Calu3 (cell line): ENCODE measurements at places on chromosomes 7 and 10. TPM values are rescaled to one million over a fixed set of nuclear protein-coding genes. Genes with fewer than 3 reads are reported as not detected.
A peak's percentile ranks its signal among the peaks of the same experiment; 100 is the strongest.

DNA sequence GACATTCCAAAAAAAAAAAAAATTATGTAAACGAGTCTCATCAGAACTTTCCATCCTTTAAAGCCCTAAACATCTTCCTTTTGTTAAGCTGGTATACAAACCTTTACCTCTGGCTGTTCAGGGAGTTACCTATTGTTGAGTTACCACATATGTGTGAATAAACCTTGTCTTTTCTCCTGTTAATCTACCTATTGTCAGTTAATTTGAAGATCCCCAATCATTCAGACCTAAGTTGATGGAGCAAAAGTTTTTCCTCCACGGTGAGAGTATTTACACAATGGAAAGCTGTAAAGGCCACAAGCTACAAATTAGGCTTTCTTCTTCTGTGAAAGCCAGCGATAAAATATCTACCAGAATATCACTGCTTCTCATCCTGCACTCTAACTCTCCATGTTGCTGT is 80.3 kb downstream of the SKAP2 start:
- DNase-seq: no peak
- no peaks in the 10 kb centered on the region for H3K36me3 ChIP-seq
- no peak overlapping the region for H3K4me3 ChIP-seq
- no peak overlapping the region for H3K27ac ChIP-seq
- H3K27me3 ChIP-seq: no peaks in the 10 kb centered on the region
- H3K4me1 ChIP-seq: no peaks in the 10 kb centered on the region

NODAL gene
- not detected in 2 replicates for total RNA-seq

DNA sequence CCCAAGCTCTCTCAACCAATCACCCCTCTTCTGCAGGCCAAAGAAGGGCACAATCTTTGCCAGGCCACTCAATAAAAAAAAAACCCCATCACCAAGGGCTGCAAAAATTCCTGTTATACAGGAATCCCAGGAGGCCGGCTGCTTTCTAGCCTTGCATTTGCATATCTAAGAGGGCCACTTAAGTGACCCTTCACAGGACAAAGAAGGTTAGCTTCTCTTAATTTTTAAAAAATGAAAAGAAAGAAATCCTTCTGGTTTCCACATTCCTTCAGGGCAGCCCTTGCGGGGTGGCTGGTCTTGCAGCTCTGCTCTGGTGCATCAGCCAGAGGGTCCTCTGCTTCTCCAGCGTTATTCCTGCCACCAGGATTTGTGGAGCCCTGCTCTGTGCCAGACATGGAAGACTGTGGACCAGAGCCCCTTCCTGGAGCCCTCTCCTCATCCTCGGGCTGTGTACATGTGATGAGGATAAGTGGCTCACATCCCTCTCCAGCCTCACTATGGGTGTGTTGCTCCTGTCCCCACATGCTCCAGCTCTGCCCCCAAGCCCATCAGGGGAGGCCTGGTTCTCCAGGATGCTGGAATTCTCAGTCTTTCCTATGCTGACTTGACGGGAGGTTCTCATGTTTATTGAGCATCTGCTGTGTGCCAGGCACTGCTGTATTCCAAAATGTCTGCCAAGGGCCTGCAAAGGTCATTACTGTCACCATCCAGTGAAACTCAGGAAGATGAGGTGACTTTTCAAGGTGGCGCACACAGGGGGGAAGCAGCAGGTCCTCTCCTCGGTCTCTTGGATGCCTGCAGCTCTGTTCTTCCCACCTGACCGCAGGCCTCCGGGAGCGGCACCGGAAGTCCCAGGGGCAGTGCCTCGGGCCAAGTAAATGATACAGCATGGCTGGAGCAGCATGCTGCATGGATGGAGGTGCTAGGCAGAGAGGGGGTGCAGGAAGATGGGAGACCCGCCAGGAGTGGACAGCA is 67.7 kb downstream of the ARHGAP22 start:
- no peak for DNase-seq
- no peak overlapping the region for H3K4me3 ChIP-seq
- H3K36me3 ChIP-seq: no peaks in the 10 kb centered on the region
- H3K27me3 ChIP-seq: peaks cover 33% of the 10 kb centered on the region
- H3K27ac ChIP-seq: no peak overlapping the region
- no peaks in the 10 kb centered on the region for H3K4me1 ChIP-seq

- H3K27ac ChIP-seq: no peak overlapping the region
- no peaks in the 10 kb centered on the region for H3K27me3 ChIP-seq
These were observed 145.0 kb upstream of the TMEM229A start for GRCh38 chr7:124177891-124178290.

NRAP gene
- not detected in 2 replicates for total RNA-seq

- peaks cover 33% of the 10 kb centered on the region for H3K36me3 ChIP-seq
- H3K27ac ChIP-seq: peak overlapping the region; percentile 96
- H3K4me3 ChIP-seq: peak overlapping the region; percentile 26
- DNase-seq: peak; percentile 95
- peaks cover 53% of the 10 kb centered on the region for H3K4me1 ChIP-seq
- H3K27me3 ChIP-seq: no peaks in the 10 kb centered on the region
These were observed 185.2 kb downstream of the AVL9 start for GRCh38 chr7:32680259-32681173.

- H3K27ac ChIP-seq: no peak overlapping the region
- DNase-seq: no peak
- H3K4me1 ChIP-seq: no peaks in the 10 kb centered on the region
These were observed 13.6 kb downstream of the TBATA start for GRCh38 chr10:70771311-70772194.

GRCh38 chr7:119545118-119545517 is 727.9 kb upstream of the KCND2 start:
- H3K4me1 ChIP-seq: peaks cover 31% of the 10 kb centered on the region
- H3K36me3 ChIP-seq: no peaks in the 10 kb centered on the region
- no peak for DNase-seq
- peaks cover 19% of the 10 kb centered on the region for H3K27me3 ChIP-seq
- H3K4me3 ChIP-seq: no peak overlapping the region

DNA sequence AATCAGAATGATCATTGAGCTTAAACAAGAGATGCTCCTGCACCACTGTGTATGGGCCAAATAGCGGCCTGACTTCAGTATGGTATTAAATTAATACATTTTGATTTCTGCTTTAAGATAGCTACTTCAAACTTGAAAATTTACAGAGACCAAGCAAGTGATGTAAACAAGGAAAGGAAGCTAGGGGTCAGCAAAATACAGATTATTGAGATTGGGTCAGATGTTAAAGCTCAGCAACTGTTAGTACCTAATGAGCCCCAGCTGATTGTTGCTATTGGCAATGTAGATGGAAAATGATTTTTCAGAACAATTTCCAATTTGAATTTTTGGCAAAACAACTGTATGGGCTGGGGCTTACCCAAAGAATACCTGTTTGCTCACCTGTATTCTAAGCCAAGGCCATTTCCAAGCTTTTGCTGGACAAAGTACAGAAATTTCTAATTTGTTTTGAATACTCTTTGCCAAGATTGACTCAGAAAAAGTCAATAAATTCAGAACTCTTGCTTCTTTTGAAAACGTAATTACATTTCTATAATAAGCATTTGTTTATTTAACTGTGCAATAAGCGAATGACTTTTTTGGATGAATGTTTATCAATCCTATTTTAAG is 23.0 kb upstream of the DLD start:
- no peaks in the 10 kb centered on the region for H3K4me1 ChIP-seq
- no peak for DNase-seq
- H3K27me3 ChIP-seq: peaks cover 43% of the 10 kb centered on the region
- no peak overlapping the region for H3K27ac ChIP-seq
- H3K4me3 ChIP-seq: no peak overlapping the region

NYAP1 gene
- 0.38 and 0.39 TPM in 2 replicates for total RNA-seq

- H3K36me3 ChIP-seq: no peaks in the 10 kb centered on the region
- no peak for DNase-seq
- H3K4me1 ChIP-seq: peaks cover 9% of the 10 kb centered on the region
- no peak overlapping the region for H3K4me3 ChIP-seq
These were observed 10.6 kb downstream of the BRAF start for GRCh38 chr7:140914083-140914482.

- H3K27ac ChIP-seq: peak overlapping the region; percentile 11
- H3K4me1 ChIP-seq: peaks cover 8% of the 10 kb centered on the region
- H3K36me3 ChIP-seq: peaks cover 77% of the 10 kb centered on the region
- no peaks in the 10 kb centered on the region for H3K27me3 ChIP-seq
- DNase-seq: no peak
These were observed 17.1 kb downstream of the DUSP5 start for GRCh38 chr10:110514848-110515247.

DNA sequence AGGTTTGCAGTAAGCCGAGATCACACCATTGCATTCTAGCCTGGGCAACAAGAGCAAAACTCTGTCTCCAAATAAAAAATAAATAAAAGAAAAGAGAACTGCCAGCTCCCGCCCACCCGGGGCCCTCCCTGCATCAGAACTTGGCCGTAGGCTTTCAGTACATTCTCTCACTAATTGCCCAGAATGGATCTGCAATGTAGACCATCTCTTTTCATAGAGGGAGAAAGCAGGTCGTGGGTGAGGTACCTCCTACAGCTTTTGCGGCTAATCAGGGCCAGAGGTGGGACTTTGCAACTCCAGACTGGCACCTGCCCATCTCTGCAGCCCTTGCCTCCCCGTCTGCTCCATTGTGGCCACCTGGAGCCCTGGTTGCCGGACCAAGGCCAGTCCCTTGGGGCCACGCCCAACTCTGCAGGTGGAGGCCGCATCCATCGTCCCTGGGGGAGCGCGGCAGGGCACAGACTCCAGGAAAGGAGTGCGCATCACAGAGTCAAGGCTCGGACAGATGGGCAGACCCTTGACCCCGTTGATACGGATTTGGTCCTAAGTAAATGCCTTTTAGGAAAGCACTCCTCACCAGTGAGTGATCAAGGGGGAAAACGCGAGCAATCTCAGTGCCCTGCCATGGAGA is 179.1 kb upstream of the SH2B2 start:
- H3K4me1 ChIP-seq: no peaks in the 10 kb centered on the region
- H3K4me3 ChIP-seq: no peak overlapping the region
- no peaks in the 10 kb centered on the region for H3K27me3 ChIP-seq
- H3K36me3 ChIP-seq: peaks cover 15% of the 10 kb centered on the region
- H3K27ac ChIP-seq: no peak overlapping the region
- no peak for DNase-seq

GRCh38 chr7:50497968-50498367 is 47.8 kb upstream of the FIGNL1 start:
- peaks cover 8% of the 10 kb centered on the region for H3K4me1 ChIP-seq
- H3K27ac ChIP-seq: no peak overlapping the region
- H3K4me3 ChIP-seq: no peak overlapping the region
- H3K27me3 ChIP-seq: no peaks in the 10 kb centered on the region

- peaks cover 16% of the 10 kb centered on the region for H3K36me3 ChIP-seq
- DNase-seq: peak; percentile 6
- no peaks in the 10 kb centered on the region for H3K4me1 ChIP-seq
- H3K27ac ChIP-seq: no peak overlapping the region
These were observed 220.3 kb downstream of the PHTF2 start for GRCh38 chr7:78018641-78019446.

- no peaks in the 10 kb centered on the region for H3K4me1 ChIP-seq
- no peak overlapping the region for H3K27ac ChIP-seq
- H3K36me3 ChIP-seq: no peaks in the 10 kb centered on the region
- peaks cover 22% of the 10 kb centered on the region for H3K27me3 ChIP-seq
- peak; percentile 65 for DNase-seq
These were observed 16.1 kb downstream of the MYO1G start for GRCh38 chr7:44962483-44963251.

AEBP1 gene
- total RNA-seq: not detected in 2 replicates

PLOD3 gene
- 103 and 108 TPM in 2 replicates for total RNA-seq

DNA sequence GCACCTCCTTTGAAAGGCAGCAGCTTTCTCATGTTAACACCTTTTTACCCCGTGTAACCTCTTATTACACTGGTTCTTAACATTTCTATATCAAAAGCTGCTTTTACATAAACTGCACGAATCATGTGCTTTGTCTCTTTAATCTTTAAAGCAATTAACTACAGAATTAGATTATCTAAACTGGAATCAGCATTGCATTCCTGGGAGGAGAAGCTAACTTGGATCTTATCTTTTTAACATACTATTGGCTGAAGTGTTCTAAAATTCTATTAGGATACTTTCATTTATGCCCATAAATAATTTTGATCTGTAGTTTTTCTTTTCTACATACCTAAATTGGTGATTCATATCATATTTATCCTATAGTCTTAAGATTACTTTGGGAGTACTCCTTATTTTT is 428.4 kb upstream of the IGFBP3 start:
- H3K36me3 ChIP-seq: no peaks in the 10 kb centered on the region
- DNase-seq: no peak
- peaks cover 22% of the 10 kb centered on the region for H3K4me1 ChIP-seq
- H3K27me3 ChIP-seq: no peaks in the 10 kb centered on the region
- H3K4me3 ChIP-seq: no peak overlapping the region
- H3K27ac ChIP-seq: no peak overlapping the region

GPR15LG gene
- total RNA-seq: not detected in 2 replicates

DNA sequence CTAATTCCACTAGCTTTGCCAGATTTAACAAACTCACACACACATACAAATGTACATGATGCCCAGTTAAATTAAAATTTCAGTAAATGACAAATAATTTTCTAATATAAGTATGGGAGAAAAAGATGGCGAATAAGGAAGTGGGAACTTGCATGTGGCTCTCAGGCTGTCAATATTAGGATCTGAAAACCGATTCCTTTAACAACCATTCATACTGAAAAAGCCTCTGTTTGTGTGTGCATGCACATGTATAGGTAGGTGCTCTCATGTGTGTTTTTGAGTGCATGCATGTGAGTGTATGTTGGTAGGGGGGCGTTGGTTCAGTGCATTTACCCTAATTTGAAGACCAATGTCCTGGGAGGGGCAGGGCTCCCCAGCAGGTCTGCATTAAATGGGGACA is 125.3 kb downstream of the HTR7 start:
- no peaks in the 10 kb centered on the region for H3K36me3 ChIP-seq
- no peak overlapping the region for H3K4me3 ChIP-seq
- no peak for DNase-seq
- H3K27ac ChIP-seq: no peak overlapping the region
- H3K27me3 ChIP-seq: peaks cover 44% of the 10 kb centered on the region

DNA sequence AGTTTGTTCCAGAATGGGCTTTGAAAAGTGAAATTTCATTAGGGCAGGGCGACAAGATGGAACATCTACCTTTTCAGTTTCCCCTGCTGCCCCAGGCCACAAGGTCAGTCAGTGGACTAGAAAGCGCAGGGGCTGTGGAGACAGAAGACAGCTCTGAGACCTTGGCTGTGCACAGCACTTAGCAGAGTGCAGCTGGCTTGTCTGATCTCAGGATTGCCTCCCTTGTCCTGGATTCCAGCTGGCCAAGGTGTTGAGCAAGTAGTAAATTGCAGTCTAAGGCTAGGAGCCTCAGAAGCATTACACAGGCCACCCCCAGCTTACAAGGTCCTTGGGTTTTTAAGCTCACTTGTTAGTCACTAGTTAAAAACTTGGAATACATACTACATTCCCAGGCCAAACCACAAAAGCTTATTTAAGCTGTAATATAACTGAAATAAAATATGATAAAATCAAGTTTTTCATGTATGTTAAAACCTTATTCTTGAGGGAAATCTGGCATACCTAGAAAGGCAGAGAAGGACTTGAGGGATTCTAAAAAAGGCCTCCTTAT is 67.3 kb upstream of the NPY start:
- no peak overlapping the region for H3K4me3 ChIP-seq
- H3K27me3 ChIP-seq: peaks cover 13% of the 10 kb centered on the region
- H3K4me1 ChIP-seq: no peaks in the 10 kb centered on the region
- no peaks in the 10 kb centered on the region for H3K36me3 ChIP-seq

GRCh38 chr10:49177391-49178355 is 10.5 kb downstream of the TMEM273 start:
- peaks cover 4% of the 10 kb centered on the region for H3K36me3 ChIP-seq
- H3K4me1 ChIP-seq: peaks cover 10% of the 10 kb centered on the region
- peaks cover 26% of the 10 kb centered on the region for H3K27me3 ChIP-seq
- peak overlapping the region; percentile 56 for H3K27ac ChIP-seq

NME8 gene
- total RNA-seq: not detected in 2 replicates

PON1 gene
- 0.71 TPM in 1 of 2 replicates, not detected in the other for total RNA-seq
